Lung microvascular endothelial cell (primary cell): ENCODE measurements at places on chromosomes 4 and X. TPM values are rescaled to one million over a fixed set of nuclear protein-coding genes. Genes with fewer than 3 reads are reported as not detected.

The ACSL4 gene
- 47.0 and 48.8 TPM in 2 replicates for total RNA-seq

The WDFY3 gene
- 56.4 and 72.4 TPM in 2 replicates for total RNA-seq

The LANCL3 gene
- under 0.01 and 0.22 TPM in 2 replicates for total RNA-seq

The DUSP21 gene
- total RNA-seq: not detected in 2 replicates

The GPR78 gene
- not detected in 2 replicates for total RNA-seq

The AKAP14 gene
- total RNA-seq: not detected in 2 replicates

The SLC9B1 gene
- 0.22 and 0.40 TPM in 2 replicates for total RNA-seq

The AP1AR gene
- total RNA-seq: 22.9 and 37.7 TPM in 2 replicates

The ELOVL6 gene
- 0.99 and 2.2 TPM in 2 replicates for total RNA-seq

The MAP7D2 gene
- total RNA-seq: under 0.01 TPM in 2 replicates
